ENCODE measurements at places on chromosomes 11 and 22. TPM values are rescaled to one million over a fixed set of nuclear protein-coding genes. Genes with fewer than 3 reads are reported as not detected.

WT1 gene
- 8.5 TPM for total RNA-seq

LIF gene
- 52.8 TPM for total RNA-seq

NAV2 gene
- 4.3 TPM for total RNA-seq

GLYATL1 gene
- 0.26 TPM for total RNA-seq

MMP8 gene
- under 0.01 TPM for total RNA-seq

PDE2A gene
- 0.24 TPM for total RNA-seq

MS4A7 gene
- total RNA-seq: not detected
